C1 segment of cervical spinal cord (tissue), 14 donors: ENCODE measurements at places on chromosomes 2 and 18.

DNA sequence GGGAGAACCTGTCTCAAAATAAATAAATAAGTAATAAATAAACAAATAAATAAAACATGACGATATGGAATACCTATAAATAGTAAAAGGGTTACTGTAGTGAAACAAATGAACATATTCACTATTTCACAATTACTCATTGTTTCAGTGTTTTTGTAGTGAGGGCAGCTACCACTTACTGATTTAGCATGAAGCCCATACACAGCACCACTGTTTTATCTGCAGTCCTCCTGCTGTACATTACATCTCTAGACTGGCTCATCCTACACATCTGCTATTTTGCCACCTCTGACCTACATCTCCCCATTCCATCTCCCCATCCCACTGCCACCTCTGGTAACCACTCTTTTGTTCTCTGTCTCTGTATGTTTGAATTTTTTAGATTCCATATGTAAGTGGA lies 332.7 kb upstream of the SMIM21 start:
- DNase-seq = no peak

DNA sequence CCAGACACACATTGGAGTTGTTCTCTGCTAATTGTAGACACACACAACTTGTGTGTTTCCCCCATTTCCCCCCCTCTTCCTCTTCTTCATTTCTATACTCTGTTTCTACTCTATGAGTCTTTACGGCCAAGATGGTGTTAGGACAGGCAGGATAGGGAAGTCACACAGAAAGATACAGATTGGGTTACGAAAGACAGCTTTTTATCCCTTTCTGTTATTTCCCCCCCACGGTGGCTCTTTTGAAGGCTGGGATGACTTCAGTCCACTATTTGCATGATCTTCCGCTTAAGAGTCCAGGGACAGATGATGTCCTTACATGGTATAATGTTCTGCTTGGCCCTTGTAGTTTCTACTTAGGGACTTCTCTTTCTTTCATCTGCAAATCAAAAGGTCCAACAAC lies 1.6 kb upstream of the EMILIN2 start:
- DNase-seq = no peak

GRCh38 chr2:69509011-69509749 lies 71.9 kb upstream of the NFU1 start:
- no peak for DNase-seq

GRCh38 chr2:38498045-38498481 lies 104.7 kb downstream of the HNRNPLL start:
- DNase-seq = no peak

DNA sequence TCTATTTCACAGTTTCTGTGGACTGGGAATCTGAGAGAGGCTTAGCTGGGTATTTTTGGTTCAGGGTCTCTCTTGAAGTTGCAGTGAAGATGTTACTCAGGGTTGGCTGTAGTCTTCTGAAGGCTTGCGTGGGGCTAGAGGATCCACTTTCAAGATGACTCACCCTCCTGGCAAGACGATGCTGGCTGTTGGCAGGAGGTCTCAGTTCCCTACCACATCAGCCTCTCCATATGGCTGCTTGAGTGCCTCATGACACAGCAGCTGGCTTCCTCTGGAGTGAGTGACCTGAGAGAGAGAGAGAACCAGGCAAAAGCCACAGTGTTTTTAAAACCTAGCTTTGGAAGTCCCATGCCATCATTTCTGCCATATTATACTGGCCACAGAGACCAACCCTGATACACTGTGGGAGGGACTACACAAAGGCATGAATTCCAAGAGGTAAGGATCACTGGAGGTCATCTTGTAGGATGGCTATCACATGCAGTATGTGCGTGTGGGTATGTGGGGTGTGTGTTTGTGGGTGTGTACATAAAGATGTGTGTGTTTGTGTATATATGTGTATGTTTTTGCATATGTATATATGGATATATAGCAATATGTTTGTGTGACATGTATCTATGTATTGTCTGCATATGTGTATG lies 25.1 kb downstream of the DNPEP start:
- DNase-seq = no peak

GRCh38 chr2:230974096-230974913 lies 21.6 kb upstream of the SPATA3 start:
- no peak for DNase-seq

DNA sequence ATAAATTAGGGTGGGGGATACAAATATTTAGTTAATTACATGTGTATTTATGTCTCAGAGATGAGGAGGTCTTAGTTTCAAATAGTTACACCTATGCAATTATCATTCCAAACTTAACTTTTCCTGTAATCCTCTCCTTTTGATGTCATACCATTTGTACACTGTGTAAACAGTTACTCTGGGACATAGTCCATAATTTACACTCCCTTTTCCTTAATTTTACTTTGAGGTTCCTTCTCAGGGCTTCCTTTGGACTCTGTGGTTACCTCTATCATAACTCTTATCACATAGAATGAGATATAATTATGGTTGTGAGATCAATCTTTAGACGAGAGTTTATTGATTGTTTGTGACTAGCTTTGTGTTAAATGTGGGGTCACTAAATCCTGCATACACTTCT lies 84.4 kb downstream of the DPP10 start:
- DNase-seq = no peak

GRCh38 chr18:5155218-5155906 lies 41.7 kb downstream of the AKAIN1 start:
- DNase-seq = no peak
